HT-29 (cell line): ENCODE measurements at places on chromosomes 1 and 21. TPM values are rescaled to one million over a fixed set of nuclear protein-coding genes. Genes with fewer than 3 reads are reported as not detected.

The C1orf94 gene
- total RNA-seq: not detected in 2 replicates

The CLDN8 gene
- not detected in 2 replicates for total RNA-seq

The FAM151A gene
- not detected in 2 replicates for total RNA-seq

The SCYL3 gene
- total RNA-seq: 4.4 and 5.7 TPM in 2 replicates

The S100A14 gene
- 35.6 and 46.2 TPM in 2 replicates for total RNA-seq

The TDRD5 gene
- 0.03 TPM in 1 of 2 replicates, not detected in the other for total RNA-seq

The TNFRSF1B gene
- total RNA-seq: 0.08 TPM in 1 of 2 replicates, not detected in the other

The WNT3A gene
- total RNA-seq: not detected in 2 replicates

The GJA9 gene
- total RNA-seq: 0.13 TPM in 1 of 2 replicates, not detected in the other

The NHLH1 gene
- total RNA-seq: not detected in 2 replicates

The VAV3 gene
- 0.03 and 1.7 TPM in 2 replicates for total RNA-seq

The LY9 gene
- total RNA-seq: not detected in 2 replicates

DNA sequence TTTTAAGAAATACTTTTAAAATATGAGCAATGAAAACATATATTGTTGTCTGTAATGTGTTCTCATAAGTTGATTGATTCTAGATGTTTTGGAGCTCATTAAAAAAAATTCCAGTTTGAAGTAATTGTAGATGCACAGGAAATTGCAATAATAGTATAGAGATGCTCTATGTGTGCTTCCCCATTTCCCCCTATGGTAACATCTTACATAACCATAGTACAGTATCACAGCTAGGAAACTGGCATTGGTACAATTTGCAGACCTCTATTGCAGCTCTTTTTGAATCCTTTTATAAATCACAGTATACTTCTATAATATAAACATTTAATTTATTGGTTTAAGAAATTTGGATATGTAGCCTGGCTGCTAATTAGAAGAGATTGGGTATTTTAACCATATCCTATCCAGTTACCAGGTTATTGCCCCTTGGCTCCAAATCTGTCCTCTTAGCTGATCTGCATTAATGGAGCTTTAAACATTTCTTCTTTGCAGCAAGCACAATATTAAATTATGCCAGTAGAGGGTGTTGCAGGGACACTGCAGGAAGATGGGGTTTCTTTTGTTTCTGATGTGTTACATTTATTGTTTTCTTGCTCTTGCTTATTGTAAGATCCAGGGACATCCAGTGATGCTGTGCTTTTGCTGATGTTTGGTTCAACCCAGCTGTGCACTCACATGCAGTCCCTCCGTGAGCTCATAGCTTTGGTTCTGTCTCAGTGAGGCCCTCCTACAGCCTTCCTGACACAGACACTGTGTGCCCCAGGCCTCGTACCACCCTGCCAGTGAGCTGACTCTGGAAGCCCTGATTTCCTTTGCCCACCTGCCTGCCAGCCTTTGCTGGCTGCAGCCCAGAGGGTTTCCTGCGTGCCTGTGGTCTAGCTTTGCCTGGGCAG, 103.3 kb downstream of the RABGAP1L start:
- peak; percentile 60 for DNase-seq

- no peak for DNase-seq
Measured at GRCh38 chr1:206863266-206863665, 2.2 kb upstream of the IL20 start.

DNA sequence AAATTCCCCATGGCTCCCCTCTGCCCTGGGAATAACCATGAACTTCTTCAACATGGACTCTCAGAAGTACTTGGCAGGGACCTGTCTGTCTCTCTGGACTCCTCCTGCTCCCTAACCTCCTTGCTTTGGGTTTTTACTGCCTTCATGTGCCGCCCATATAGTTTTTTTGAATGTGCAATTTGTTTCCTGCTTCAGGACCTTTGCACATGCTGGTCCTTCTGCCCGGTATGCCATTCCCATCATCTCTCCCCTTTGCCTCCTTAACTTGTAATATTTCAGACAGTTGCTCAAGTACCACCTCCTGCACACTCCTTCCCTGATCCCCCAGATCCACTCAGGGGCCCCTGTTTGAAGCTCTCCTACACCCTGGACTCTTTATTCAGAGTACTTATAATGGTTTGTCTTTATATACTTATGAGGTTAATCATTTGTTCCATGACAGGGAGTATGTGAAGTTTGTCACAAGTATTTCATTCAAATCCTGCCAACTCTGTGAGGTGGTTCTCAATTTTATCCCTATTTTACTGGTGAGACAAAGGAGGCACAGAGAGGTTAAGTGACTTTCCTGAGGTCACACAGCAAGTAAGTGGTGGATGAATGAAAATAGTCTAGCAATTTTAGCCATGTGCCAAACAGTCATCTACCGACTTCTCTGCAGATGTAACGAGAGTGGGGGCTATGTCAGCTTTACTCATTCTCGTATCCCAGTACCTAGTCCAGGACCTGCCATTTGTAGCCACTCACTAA, 180.7 kb downstream of the TRABD2B start:
- no peak for DNase-seq

DNA sequence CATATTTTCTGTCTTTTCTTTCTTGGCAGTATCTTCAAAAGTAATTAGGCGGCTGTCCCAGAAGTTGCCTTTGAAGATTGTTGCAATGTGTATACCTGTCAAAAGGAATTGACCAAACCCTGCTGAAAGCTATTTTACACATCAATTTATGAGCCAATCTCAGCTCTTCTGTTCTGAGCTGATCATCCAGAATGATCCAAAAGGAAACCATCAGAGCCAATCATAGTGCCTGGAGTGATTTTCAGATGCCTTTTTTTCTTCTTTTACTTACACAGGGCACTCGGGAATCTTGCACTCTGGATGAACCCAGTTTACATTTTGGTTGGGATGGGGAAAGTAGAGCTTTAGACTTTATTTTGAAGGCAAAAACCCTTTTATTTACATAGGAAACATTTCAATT, 21.8 kb upstream of the APOBEC4 start:
- DNase-seq: no peak

DNA sequence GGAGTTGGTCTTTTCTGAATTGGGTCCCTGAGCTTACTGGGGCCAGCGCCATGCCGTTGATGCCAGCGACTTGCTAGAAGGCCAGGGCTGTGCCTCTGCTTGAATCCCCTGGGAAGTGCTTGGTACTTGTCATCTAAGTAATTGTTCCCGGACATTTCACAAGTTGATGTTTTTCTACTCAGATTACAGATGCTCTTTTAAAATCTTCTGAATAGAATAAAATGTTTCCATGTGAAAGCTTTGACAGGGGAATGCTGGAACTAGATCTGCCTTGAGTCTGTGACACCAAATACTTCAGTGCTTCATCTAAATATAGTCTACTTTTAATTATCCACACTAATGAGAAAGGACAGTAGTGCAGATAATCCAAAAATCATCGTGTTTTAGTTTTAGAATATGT, 38.3 kb downstream of the PTGFRN start:
- DNase-seq: no peak

- no peak for DNase-seq
Measured at GRCh38 chr21:44052071-44052829, 40.1 kb downstream of the TRAPPC10 start.

DNA sequence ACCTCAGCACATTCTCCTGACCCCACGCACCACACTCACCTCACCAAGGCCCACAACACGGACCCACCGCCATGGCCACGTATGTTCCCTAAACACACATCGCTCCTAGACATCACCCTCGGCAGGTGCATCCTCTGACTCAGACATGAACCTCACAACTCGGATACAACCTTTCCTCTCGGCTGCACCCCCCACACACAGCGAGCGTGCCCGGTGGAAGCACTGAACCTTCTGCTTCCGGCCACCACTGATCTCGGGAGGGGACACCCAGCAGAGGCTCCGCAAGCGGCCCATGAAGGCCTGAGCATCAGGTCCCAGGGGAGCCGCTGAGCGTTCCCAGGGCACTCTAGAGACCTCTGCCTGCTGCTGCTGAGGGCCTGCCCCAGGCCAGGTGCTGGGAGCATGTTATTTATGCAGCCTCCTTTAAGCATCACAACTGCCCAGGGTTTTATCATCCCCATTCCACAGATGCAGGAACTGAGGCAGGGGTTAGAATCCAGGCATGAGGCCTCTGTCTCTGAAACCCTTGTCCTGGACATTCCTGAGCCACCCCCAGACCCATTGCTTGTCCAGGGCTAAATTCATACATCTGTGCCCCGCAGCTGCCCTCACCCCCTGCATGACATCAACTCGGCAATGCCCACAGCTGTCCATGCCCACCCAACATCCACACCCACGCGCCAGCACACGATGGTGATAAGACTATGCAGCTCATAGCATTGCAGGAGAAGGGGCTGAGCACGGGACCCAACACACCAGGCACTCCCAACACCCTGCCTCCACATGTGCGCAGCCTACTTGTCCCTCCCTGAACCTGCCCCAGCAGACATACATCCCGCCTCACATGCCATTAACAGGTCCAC, 27.0 kb downstream of the SDC3 start:
- no peak for DNase-seq

DNA sequence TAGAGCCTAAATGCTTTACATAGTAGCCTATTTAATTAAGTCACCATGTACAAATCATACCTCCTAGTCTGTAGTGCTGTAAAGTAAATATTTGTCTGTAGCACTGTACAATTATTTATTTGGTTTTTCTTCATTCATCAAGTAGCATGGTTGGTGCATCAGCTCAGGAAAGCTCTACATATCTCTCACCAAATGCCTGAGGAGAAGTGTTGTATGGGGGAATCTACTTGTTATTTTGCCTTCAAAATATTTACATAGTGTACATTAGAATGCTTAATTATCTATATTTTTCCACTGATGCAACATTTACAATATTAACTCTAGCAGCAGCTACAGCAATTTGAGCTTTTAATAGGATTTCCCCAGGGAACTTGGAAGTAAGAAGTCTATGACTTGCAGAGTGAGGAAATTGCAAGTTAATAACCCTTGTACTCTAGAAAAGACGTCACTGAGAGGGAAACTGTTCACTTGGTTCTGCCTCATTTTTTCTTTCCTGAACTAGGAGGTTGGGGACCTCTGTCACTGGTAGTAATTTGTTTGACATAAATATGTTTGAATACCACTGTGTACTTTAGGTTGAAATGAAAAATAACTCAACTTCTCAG, 207.4 kb downstream of the PDE4B start:
- DNase-seq: no peak

- DNase-seq: no peak
Measured at GRCh38 chr1:53219711-53220110, 723 bp downstream of the CZIB start.

- DNase-seq: no peak
Measured at GRCh38 chr1:62905309-62905708, 121.4 kb downstream of the ATG4C start.

GRCh38 chr1:4599951-4600481, 54.4 kb upstream of the AJAP1 start:
- DNase-seq: no peak

DNA sequence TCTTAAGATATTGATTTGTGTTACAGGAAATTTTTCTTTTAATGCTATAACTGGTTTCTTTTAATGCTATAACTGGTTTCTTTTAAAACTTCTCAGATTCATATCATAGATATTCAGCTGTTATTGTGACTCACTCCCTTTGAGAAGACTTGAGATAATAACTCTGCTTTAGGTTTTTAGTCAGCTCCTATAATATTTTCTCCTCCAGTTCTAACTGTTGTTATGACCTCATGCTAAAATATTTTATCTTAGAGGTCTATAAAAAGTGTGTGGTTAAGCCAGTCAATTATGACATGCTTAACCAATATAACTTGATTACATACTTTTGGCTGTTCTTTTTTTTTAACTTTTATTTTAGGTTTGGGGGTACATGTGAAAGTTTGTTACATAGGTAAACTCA, 280.2 kb downstream of the PTGER3 start:
- DNase-seq: no peak

DNA sequence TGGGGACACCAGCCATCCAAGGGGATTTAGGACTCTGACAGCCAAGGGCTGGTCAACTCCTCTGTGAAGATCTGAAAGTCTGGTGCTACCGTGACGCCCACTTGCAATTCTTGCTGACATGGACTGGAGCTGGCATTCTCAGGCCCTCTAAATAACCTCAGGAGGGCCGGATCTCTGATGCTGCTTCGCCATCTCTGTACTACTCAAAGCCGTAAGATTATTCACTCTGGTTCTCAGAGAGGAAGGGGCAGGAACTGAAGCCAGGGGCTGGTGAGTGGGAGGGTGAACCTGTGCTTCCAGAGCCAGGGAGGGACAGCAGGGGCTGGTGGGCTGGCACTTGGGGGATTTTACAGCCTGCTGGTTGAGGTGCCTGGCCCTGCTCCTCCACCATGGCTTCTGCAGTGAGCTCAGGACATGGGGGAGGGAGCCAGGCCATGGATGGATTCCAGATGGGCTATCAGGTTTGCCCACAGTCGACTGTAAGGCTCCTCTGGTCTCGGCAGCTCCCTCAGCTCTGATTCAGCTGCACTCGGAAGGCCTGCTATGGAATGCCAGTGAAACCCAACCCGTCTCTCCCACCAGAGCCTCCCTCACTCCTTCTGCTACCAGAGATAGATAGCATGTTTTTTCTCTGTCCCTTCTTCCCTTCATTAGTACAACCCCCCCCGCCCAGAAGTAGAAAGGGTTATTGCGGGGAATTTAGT, 84.5 kb downstream of the PLXNA2 start:
- no peak for DNase-seq

GRCh38 chr1:233016798-233017197, 66.4 kb downstream of the NTPCR start:
- no peak for DNase-seq
